ENCODE measurements at places on chromosomes 5 and 9.

- DNase-seq, result no peak
Observed at GRCh38 chr5:149537374-149537975, 13.8 kb downstream of the CSNK1A1 start.

DNA sequence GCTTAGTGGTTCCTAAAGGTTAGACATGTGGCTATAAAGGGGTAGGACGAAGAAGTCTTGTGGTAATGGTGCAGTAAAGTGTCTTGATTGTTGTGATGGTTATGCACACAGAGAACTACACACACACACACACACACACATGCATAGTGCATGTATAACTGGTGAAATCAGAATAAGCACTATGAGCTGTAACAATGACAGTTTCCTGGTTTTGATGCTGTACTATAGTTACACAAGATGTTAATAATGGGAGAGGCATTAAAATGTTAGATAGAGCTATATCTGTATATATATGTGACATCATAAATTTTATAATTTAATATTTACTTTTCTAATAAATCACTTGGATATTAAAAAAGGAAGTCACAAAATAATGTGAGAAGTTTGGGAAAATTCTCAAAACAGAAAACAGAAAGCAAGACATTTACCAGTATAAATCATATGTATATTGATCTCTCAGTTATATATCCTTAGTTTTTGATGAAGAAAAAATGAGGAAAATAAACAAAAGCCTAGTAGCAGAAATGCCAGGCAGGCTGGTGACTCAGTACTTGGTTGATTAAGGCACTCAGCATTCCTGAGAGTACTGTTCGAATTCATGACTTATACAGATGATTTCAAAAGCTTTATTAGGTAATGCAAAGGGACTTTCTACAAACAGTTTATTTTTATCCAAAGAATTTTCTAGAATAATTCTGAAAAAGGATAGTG is 350.5 kb upstream of the DAB2 start:
- DNase-seq, result no peak

DNA sequence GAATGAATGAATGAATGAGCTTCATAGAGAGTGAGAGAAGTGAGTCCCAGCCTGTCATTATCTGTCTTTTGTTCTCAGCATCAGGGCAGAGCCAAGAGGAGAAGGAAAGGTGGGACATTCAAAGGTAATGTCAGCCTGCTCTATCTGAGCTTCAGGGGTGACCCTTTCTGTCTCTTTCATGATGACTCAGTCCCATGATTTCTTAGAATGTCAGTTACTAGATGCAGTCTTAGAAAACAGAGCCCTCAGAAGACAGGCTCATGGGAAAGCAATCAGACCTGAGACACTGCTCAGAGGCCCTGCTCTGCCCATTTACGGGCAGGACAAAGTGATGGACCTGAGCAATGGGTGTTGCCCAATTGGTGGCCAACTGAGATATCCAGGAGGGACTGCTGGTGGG is 1.1 kb downstream of the SPATA31D1 start:
- no peak for DNase-seq

DNA sequence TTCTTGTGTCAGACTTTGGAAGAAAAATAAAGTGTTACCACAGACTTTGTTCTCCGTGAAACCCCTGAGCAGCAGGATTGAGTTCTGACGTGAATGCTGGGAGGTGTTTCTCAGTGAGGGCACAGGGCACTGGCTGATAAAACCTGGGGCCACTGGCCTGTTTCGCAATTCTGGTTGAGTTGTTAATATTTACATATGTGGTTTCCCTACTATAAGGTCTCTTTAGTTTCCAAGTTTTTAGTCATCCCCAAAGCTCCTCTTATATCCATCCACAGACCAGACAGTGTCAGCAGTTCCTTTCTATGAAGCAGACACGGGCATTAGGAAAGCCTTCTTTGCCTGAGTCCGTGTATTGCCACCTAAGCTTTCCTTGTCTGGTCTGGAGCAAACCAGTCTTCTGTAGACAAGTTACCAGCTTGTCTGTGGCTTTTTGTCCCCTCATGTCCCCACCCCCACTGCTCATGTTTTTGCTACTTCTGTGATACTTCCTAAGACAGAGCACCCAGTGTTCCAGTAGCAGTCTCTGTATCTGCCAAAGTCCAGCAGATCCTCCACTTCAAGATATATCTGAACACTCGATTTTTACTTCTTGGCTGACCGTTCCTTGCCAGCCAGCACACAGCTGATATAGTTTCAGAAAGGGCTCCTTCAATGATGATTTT is 42.0 kb downstream of the ACO1 start:
- no peak for DNase-seq

- no peak for DNase-seq
Observed at GRCh38 chr9:112015149-112015548, 118.5 kb downstream of the UGCG start.

DNA sequence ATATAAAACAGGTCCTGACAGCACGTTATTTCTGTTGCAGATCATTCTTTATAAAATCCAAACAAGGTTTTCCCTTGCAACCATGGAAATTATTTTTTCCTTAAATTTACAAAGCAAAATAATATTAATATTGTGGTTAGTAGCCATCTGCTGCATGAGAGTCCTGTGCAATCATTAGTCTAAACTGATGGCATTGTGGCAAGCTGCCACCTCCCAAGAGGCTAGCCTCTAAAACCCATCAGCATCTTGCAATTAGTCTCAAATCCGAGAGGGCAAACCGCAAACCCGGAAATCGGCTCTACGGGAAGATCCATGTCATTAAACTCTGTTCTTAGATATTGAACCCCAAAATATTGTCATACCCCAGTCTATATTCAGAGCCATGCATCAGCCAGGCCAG is 11.3 kb upstream of the CDH6 start:
- no peak for DNase-seq

GRCh38 chr9:72773570-72773969 is 179.3 kb downstream of the ALDH1A1 start:
- DNase-seq, result no peak

DNA sequence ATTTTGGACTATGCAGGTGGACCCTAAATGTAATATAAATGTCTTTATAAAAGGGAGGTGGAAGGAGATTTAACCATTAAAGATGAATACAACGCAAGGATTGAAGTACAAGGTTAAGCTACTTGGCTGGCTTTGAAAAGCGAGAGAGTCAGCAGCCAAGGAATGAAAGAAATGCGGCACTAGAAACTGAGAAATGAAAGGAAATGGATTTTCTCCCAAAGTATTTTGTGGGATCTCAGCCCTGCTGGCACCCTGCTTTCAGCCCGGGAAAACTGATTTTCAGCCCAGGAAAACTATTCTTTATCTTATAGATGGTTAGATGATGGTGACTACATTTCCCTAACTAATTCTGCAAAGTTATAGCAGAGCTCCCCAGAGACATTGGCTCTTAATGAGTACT is 1349.6 kb upstream of the C9orf72 start:
- DNase-seq, result no peak

DNA sequence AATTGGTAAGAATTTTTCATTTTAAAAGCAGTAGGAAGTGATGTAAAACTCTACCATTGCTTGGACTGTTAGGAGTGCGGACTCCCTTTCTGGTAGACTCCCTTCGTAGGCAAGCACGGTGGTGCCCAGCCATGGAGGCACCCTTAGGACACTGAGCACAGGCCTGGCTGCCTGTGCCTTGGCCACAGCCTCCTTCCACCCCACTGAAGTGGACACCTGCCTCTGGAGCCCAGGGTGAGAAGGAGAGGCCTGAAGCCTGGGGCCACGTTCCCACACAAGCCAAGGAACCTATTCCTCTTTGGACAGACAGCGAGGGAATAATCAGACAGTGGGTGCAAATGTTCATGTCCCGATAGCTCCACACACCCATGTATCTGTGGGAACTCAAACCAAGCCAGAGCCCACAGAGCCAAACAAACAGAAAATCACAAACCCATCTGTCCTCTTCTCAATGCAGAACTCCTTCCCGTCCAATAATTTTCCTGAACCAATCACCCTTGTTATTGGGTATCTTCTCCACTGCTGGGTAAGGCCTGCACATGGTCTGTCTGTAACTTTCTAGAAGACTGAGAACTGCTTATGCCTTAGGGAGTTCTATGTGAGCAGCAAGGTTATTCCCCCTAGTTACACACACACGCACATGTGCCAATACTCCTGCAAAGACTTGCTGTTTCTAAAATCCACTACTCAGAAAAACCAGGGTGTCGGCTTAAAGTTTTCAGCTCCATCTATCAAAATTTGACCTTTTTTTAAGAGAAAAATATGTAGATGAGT is 45.2 kb downstream of the UBE2QL1 start:
- DNase-seq, result no peak

- no peak for DNase-seq
Observed at GRCh38 chr5:75355236-75355635, 18.2 kb downstream of the HMGCR start.

DNA sequence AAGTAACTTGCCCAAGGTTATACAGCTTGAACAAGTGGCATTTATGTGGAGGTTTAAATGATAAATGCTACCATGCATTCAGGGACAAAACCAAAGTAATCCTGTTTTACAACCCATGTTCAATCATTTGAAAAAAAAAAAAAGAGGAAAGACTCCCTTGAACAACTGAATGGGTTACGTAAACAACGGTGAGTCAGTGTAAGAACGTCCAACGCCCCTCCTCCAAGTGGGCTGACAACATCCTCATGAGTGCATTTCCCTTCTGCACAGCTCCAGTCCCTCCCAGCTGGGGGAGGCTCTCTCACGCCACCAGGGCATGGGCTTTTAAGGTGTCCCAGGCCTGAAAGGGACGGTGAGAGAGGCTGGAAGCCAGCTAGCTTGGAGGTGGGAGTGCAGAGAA is 90.0 kb downstream of the PRRT1B start:
- DNase-seq, result peak; percentile 51

GRCh38 chr5:103821361-103821760 is 258.8 kb upstream of the NUDT12 start:
- no peak for DNase-seq

DNA sequence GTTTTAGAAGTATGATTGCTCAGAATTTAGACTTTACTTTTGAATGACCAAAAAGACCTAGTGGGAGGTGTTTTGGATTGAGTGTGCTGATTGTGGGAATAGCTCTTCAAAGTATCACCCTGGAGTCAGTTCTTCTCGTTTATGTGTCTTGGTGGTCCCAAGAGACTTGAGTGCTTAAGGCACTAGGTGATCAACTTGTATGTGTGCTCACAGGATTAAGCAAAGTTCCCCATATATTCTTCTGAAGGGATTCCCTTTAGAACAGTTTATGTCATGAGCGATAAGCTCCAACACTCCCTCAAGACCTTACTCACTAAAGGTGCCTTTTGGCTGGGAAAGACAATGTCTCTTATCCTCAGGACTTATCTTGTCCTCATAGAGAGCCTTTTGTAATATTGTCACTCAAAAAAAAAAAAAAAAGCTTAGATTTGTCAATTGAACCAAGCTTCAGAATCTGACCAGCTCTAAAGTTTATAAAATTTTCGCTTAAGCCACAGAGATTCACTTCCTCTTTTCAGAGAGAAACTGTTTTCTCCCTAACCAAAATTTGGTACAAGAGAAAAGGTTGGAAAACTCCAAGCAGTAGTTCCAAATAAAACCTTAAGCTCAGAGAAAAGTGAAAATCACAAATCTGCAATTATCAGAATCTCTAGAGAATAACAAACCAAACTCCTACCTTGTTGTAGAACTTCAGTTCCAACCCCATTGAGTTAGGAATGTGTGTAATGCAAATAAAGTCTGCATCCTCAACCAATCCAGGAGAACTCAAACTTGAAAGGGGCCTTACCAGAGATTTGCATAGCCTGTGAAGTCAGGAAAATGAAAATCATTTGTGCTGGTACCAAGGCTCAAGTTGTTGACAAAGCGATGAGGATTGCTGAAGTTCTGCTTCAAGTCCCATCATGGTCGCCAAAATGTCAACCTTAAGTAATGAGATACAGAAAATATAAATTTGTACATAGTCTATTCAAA is 40.0 kb upstream of the PDZD2 start:
- DNase-seq, result no peak

DNA sequence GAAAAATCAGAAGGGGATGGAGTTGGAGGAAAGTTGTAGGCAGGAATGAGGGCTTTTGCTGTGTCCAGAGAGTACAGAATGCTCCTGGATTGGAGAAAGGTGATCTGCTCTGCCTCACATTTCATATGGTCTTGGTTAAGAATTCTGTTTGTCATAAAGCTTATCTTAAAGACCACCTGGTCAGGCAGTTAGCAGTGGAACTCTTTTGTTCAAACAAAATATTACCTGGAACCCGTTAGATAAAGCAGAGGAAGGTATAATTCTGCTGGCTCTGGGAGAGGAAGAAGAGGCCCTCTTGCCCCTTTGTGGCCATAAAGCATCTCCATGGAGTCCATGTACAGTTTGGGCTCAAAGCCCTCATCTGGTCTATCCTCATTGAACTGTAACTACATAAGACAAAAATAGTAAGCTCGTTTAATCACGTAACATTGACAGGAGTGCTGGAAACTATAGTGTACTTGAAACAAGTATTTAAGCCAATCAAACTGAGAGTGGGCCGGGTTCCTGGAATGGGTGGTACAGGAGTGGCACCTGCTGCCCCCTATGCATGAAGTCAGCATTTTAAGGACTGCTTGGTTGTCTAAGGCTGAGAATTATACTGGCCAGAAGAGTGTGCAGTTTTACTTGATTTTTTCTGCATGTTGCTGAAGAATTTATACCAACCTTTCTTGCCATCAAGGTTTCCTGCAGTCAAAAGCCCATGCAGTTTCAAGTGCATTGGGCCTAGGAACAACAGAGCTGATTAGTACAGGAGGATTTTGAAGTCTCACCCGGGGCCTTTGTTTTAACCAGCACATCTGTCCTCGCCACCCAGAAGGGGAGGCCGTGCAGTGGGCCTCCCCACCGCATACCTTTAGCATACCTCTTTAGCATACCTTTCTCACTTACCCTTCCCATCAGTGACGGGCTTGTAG is 39.9 kb downstream of the STXBP1 start:
- no peak for DNase-seq

DNA sequence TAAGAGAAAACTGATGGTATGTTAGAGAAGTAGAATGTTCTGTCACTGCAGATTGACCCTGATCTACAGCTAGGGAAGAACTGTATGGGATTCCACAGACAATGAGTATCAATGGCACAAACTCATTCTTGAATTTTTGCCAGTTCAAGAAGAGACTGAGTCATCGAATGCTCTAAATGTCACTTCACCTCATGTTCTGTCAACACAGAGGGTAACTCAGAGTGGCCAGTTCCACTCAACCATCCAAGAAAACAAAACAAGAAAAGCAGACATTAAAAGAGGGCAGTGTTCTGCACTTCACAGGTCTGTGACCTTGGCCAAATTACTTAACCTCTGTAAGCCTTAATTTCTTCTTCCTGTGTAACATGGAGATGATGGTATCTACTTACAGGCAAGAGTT is 132.2 kb upstream of the HMHB1 start:
- DNase-seq, result no peak

GRCh38 chr5:100827481-100827889 is 75.6 kb downstream of the ST8SIA4 start:
- no peak for DNase-seq

DNA sequence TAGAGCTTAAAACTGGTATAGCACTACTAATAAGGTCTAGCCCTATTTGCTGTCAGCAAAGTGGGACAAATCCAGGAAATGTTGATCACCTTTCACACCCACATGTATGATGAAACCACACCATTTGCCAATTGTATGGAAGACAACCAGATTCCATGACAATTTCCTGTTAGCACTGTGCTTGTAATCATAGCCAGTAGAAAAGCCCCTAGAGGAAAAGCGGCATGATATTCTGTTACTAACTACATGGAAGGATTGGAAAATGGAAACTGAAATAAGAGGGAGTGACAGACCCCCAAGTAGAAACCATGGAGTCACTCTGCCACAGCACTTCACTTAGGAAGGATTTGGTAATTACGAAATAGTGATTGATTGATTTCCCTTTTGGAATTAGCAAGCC is 923 bp downstream of the SPATA6L start:
- DNase-seq, result no peak

GRCh38 chr9:89597711-89598362 is 7.0 kb upstream of the GADD45G start:
- no peak for DNase-seq
